Colonic mucosa (tissue), 4 donors: ENCODE measurements at places on chromosomes 4 and X.

DNA sequence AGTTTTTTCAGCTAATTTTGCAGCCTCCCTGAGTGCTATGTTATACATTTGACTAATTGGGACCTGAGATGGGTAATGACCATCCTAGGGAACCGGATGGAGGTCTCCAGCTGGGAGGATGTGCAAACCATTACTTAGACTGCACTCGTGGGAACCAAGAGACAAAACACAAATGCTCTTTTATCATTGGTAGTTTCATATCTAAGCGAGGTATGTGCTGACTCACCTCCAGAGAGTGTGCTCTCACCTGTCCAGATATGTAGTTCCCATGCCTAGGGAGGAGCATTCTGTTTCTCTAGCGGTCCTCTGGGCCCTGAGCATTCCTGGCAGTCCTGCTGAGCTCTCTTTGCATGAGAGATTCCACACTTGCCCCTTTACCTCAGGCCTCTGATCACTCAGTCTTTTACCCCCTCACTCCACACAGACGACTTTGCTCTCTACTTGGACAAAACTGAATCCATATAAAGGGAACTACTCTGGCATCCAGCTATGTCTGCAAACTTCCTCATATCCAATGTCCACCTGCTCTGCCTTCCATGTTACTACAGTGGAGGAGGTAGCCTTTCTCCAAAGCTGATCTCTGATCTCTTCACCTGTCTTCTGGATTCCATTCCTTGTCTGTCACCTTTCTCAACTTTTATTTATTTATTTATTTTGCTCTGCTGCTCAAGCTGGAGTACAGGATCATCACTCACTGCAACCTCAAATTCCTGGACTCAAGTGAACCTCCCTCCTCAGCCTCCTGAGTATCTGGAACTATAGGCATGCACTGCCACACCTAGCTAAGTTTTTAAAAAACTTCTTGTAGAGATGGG, 88.4 kb downstream of the LRP2BP start:
- no peak for DNase-seq

DNA sequence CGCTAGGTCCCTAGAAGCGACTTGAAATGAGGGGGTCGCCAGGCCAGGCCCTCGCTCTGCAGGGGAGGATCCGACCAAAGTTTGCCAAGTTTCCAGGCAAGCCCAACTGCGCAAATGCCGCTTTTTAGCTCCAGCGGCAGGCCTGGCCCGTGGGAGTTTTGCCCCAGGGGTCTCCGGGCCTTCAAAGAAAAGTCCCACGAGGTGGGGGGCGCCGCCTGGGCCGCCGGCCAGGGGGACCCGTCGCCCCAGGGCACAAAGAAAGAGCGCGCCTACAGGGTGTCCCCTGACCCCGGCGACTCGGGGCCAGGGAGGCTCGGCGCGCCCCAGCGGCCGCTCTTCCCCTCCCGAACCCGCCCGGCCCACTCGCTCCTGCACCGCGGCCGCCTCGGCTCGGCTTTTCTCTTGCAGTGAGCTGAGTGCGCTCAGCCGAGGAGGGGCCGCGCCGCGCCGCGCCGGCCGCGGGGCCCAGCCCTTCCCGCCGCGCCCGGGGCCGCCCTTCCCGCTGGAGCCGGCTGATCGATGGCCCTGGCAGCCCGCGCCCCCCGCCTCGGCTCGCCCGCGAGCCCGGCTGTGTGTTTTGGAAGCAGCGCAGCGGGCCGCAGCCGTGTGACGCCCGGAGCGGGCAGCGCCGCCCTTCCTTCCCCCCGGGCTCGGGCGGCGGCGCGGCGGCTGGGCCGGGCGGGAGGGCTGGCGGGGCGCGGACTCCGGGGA, 754 bp upstream of the KLF3 start:
- peak; percentile 45 for DNase-seq

- DNase-seq = no peak
Measured at GRCh38 chrX:38402118-38402517, 49.7 kb downstream of the OTC start.

DNA sequence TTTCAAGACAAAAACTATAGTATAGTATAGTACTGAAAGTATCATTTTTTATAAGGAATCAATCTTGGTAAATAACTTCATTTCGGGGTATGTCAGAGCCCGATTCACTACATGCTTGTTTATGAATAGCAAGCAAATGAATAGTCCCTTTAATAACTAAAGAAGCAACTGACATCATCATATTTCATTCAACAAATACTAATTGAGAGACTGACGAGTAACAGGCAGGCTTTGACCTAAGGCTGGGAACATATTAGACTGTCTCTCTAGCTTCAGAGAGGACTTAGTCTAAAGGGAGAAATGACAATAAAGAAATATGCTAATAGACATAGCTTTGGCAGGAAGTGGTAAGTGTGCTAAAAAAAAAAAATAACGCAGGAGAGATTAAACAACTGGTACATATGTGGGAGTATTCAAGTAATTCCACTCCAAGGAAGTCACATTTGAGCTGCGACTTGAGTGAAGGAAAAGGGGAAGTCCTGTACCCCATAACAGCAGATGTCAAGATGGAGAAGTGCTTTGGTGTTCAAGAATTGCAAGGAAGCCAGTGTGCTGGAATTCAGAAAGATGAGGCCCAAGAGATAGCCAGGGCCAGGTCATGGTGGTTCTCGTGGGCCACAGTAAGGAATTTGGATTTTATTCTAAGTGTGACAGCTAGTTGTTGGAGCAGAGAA, 284.9 kb downstream of the FBXO8 start:
- no peak for DNase-seq

- DNase-seq = no peak
Measured at GRCh38 chr4:127211650-127212560, 420.9 kb upstream of the INTU start.

GRCh38 chr4:39699687-39700409, 1.9 kb downstream of the UBE2K start:
- no peak for DNase-seq
